ENCODE measurements at places on chromosomes 4 and X. TPM values are rescaled to one million over a fixed set of nuclear protein-coding genes. Genes with fewer than 3 reads are reported as not detected.
A peak's percentile ranks its signal among the peaks of the same experiment; 100 is the strongest.

The EFHC2 gene
- 0.41 TPM for total RNA-seq

The TNIP3 gene
- total RNA-seq = 4.0 TPM

The CASP6 gene
- total RNA-seq = 76.4 TPM

The CTAG1B gene
- total RNA-seq = not detected

The TSPAN6 gene
- total RNA-seq = 52.2 TPM

The FUNDC1 gene
- 14.2 TPM for total RNA-seq

The GIMD1 gene
- total RNA-seq = not detected

The IL21 gene
- total RNA-seq = not detected

The CSAG2 gene
- total RNA-seq = not detected

The CHIC1 gene
- 7.4 TPM for total RNA-seq

The ANK2 gene
- total RNA-seq = 47.2 TPM

The APLN gene
- 3.5 TPM for total RNA-seq

The KDR gene
- 924 TPM for total RNA-seq

DNA sequence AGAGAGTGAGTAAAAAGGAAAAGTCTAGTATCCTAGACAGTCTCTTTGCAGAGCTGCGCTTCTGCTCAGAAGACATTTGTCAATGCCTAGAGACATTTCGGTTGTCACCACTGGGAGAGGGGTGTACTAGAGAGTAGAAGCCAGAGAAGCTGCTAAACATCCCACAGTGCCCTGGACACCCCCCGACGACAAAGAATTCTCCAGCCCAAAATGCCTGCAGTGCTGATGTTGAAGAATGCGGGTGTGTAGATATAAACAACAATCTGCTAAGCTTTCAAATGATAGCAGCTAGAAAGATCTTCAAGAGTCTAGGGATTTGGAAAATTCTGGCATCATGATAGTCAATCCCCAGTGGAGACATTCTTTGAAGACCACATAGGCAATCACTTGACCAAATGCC, 90.1 kb downstream of the PALLD start:
- no peaks in the 10 kb centered on the region for H3K27me3 ChIP-seq
- DNase-seq = no peak

DNA sequence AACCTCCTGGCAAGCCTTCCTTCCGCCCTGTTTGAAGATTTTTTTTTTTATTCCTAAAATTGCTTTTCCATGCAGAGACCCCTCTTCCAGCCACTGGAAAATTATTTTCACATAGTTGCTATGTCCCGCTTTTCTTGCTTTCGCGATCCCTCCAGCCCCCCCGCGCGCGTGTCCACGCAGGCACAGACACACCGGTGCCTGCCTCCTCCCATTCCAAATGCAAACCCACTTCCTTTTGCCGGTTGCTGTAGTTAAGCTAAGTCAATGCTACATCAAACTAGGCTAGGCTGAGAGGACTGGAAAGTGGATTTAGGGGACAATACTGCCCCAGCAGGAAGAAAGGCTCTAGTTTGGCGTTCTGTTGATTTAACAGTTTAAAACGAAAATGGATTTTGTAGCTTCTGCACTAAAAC, 111.0 kb downstream of the DHX15 start:
- peaks cover 24% of the 10 kb centered on the region for H3K4me1 ChIP-seq
- peak overlapping the region; percentile 52 for H3K27ac ChIP-seq
- H3K36me3 ChIP-seq = peaks cover 4% of the 10 kb centered on the region
- no peak for DNase-seq
- peaks cover 14% of the 10 kb centered on the region for H3K27me3 ChIP-seq
- peak overlapping the region; percentile 90 for H3K4me3 ChIP-seq

- peaks cover 11% of the 10 kb centered on the region for H3K27me3 ChIP-seq
- no peak overlapping the region for H3K27ac ChIP-seq
- peaks cover 22% of the 10 kb centered on the region for H3K4me1 ChIP-seq
- no peaks in the 10 kb centered on the region for H3K36me3 ChIP-seq
- no peak overlapping the region for H3K4me3 ChIP-seq
These were observed 4.3 kb downstream of the QRFPR start for GRCh38 chr4:121376556-121376955.

DNA sequence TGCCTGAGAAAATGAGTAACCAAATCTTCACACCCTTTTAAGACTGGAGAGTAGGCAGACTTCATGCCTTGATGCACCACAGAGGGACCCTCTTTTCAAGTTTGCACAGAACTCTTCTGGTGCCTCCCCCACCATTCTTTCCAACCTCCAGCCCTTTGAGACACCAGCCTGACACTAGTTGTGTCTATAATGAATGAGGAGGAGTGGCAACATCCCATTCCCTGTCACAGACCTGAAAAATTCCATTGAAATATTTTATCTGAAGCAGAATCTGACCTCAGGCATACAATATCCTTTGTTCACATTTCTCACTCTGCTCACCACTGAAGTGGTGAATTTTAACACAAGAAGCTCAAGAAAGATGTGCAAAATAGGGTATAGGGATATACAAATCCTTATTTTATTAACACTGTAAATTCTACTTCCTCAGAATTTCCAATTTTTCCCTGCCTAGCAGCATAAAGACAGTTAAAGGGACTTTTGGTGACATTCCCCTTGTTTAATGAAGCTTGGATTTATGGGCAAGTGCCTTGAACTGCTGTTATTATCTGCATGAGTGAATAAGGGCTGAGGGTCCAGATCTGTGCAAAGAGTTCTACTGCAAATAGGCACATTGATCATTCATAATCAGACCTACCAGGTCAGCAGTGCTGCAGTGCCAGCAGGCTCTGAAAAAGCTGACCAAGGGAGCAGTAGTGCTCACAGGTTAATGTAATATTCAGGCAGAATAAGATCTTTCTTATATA, 149.9 kb upstream of the PAQR3 start:
- H3K27me3 ChIP-seq = no peaks in the 10 kb centered on the region
- no peaks in the 10 kb centered on the region for H3K36me3 ChIP-seq
- no peak for DNase-seq

DNA sequence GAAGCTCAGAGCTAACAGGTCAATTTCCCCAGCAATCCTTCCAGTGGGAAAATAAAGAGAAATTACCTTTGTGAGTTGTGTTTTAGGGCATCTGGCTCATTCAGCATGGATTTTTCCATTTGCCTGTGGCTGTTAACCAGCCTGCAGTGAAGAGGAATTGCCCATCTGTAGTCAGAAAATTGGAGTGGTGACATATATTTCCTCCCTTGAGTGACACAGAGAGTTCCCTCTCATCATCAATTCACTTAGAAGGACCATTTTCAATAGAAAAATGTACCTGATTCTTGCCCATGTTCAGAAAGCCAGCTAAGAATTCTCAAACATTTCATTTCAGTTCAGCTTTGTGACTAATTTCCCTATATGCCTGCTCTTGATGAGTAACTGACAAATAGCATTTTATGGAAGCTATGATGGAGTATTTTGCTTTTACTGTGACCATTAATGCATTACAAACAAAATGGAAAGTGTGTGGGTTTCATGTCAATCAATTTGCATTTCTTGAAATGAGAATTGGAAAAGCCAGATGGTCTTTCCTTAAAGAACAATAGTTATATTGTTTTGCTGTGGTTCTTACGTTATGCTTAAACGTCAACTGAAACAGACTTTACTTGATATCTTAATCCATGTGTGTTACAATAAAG, 155.8 kb downstream of the NWD2 start:
- no peaks in the 10 kb centered on the region for H3K4me1 ChIP-seq
- peaks cover 4% of the 10 kb centered on the region for H3K36me3 ChIP-seq
- H3K27me3 ChIP-seq = no peaks in the 10 kb centered on the region
- no peak overlapping the region for H3K27ac ChIP-seq
- DNase-seq = no peak
- H3K4me3 ChIP-seq = no peak overlapping the region

- H3K27me3 ChIP-seq = no peaks in the 10 kb centered on the region
- no peak for DNase-seq
- no peak overlapping the region for H3K27ac ChIP-seq
- no peak overlapping the region for H3K4me3 ChIP-seq
- H3K36me3 ChIP-seq = no peaks in the 10 kb centered on the region
These were observed 805.3 kb upstream of the TENM3 start for GRCh38 chr4:181437895-181438294.

DNA sequence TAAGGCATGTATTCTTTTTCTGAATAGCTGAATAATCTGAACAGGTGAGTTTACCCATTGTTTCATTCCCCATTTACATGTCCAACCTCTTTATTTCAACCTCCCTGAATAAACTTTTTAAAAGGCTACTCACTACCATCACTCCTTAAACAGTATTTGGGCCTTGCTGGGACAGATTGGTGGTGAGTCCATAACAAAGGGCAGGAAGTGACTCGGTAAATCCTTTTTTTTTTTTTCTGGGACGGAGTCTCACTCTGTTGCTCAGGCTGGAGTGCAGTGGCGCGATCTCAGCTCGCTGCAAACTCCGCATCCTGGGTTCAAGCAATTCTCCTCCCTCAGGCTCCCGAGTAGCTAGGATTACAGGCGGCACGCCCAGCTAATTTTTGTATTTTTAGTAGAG, 23.4 kb upstream of the SEC24B start:
- peaks cover 32% of the 10 kb centered on the region for H3K4me1 ChIP-seq
- no peak for DNase-seq
- H3K36me3 ChIP-seq = no peaks in the 10 kb centered on the region
- no peak overlapping the region for H3K4me3 ChIP-seq
- H3K27ac ChIP-seq = no peak overlapping the region

- no peak overlapping the region for H3K4me3 ChIP-seq
- no peak overlapping the region for H3K27ac ChIP-seq
- H3K27me3 ChIP-seq = no peaks in the 10 kb centered on the region
- H3K36me3 ChIP-seq = no peaks in the 10 kb centered on the region
- no peaks in the 10 kb centered on the region for H3K4me1 ChIP-seq
These were observed 5.7 kb upstream of the PPEF2 start for GRCh38 chr4:75907966-75908365.

GRCh38 chrX:126580877-126581276, 28.3 kb upstream of the DCAF12L1 start:
- H3K4me1 ChIP-seq = no peaks in the 10 kb centered on the region
- no peaks in the 10 kb centered on the region for H3K27me3 ChIP-seq
- no peak for DNase-seq
- H3K4me3 ChIP-seq = no peak overlapping the region
- no peak overlapping the region for H3K27ac ChIP-seq
- H3K36me3 ChIP-seq = no peaks in the 10 kb centered on the region

DNA sequence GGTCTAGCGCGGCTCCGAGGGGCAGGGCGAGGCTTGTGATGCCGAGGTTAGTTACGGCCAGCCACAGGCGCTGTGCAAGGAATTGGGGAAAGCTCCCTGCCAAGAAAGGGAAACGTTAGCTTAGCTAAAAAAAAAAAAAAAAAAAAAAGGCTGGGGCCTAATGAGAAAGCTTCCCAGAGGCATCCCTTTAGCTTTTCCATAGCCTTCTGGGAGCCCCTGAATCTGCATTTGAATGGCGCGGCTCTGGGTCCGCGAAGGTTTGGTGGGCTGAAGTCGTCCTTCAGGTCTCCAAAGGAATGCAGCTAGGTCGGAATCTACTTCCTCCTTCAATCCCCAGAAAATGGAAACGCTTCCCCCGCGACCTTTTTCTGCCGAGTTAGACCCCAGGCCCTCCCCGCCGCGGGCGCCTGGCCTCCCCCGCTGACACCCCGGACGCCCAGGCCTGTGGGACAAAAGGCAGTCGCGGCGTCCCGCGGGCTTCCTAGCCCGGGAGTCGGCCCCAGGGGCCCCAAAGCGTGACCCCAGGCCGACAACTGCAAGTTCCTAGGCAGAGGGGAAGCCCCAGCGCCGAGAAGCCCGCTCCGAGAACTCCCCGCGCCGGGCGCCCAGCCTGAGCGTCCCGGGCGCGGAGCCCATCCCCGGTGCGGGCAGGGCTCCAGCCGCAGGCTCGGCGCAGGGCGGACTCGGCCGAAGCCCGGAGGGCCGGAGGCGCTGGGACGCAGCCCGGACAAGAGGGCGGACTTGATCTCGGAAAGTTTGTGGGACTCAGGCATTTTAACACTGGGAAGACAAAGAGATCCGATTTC, 605 bp upstream of the FAT1 start:
- H3K27me3 ChIP-seq = peaks cover 15% of the 10 kb centered on the region
- peak overlapping the region; percentile 93 for H3K27ac ChIP-seq
- H3K4me3 ChIP-seq = peak overlapping the region; percentile 96
- H3K36me3 ChIP-seq = peaks cover 6% of the 10 kb centered on the region

DNA sequence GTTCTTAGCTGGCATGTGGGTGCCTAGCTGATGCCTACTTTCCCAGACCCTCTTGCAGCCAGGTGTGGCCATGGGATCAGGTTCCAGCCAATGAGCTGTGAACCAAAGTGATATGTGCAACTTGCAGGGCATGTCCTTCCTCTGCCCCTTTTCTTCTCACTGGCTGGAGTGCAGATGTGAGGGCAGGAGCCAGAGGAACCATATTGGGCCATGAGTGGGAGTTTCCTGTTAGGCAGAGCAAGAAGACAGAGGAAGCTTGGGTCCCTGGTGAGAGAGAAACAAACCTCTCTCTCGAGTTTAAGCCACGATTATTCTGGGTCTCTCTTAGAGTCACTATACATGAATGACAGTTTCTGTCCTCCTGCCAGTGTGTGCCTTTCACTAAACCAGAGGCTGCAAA, 120.4 kb upstream of the STX18 start:
- H3K4me1 ChIP-seq = peaks cover 8% of the 10 kb centered on the region
- H3K36me3 ChIP-seq = no peaks in the 10 kb centered on the region
- no peak overlapping the region for H3K27ac ChIP-seq
- peaks cover 4% of the 10 kb centered on the region for H3K27me3 ChIP-seq
- H3K4me3 ChIP-seq = no peak overlapping the region
- no peak for DNase-seq

- DNase-seq = no peak
- H3K4me3 ChIP-seq = no peak overlapping the region
- H3K36me3 ChIP-seq = peaks cover 3% of the 10 kb centered on the region
- H3K27me3 ChIP-seq = peaks cover 4% of the 10 kb centered on the region
- peaks cover 3% of the 10 kb centered on the region for H3K4me1 ChIP-seq
These were observed 10.3 kb upstream of the TMPRSS11A start for GRCh38 chr4:67973608-67974007.

GRCh38 chr4:6134612-6135220, 65.6 kb downstream of the JAKMIP1 start:
- H3K27ac ChIP-seq = no peak overlapping the region
- H3K27me3 ChIP-seq = no peaks in the 10 kb centered on the region
- H3K4me3 ChIP-seq = no peak overlapping the region
- no peak for DNase-seq
- H3K4me1 ChIP-seq = no peaks in the 10 kb centered on the region

DNA sequence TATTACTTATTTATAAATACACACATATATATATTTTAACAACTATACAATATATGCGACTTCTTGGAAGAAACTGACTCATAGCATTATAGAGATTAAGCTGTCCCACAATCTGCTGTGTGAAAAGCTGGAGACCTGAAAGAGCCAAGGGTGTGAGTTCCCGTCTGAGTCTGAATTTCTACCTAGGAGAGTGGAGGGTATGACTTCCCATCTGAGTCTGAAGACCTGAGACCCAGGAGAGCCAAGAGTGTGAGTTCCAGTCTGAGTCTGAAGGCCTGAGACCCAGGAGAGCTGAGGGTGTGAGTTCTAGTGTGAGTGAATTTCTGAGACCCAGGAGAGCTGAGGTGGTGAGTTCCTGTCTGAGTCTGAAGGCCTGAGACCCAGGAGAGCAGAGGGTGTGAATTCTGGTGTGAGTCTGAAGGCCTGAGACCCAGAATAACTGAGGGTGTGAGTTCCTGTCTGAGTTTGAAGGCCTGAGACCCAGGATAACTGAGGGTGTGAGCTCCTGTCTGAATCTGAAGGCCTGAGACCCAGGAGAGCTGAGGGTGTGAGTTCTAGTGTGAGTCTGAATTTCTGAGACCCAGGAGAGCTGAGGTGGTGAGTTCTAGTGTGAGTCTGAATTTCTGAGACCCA, 8.9 kb upstream of the P2RY8 start:
- no peak for DNase-seq
- H3K4me1 ChIP-seq = peaks cover 5% of the 10 kb centered on the region
- no peak overlapping the region for H3K27ac ChIP-seq
- peaks cover 7% of the 10 kb centered on the region for H3K36me3 ChIP-seq
- peaks cover 7% of the 10 kb centered on the region for H3K27me3 ChIP-seq
- H3K4me3 ChIP-seq = no peak overlapping the region

- H3K4me3 ChIP-seq = no peak overlapping the region
- peaks cover 3% of the 10 kb centered on the region for H3K27me3 ChIP-seq
- H3K4me1 ChIP-seq = no peaks in the 10 kb centered on the region
- no peak overlapping the region for H3K27ac ChIP-seq
- no peaks in the 10 kb centered on the region for H3K36me3 ChIP-seq
These were observed 173.6 kb upstream of the SFRP2 start for GRCh38 chr4:153962311-153963039.

Data from endothelial cell (in vitro differentiated cells).